Pulmonary artery endothelial cell (primary cell): ENCODE measurements at places on chromosomes 4 and X. TPM values are rescaled to one million over a fixed set of nuclear protein-coding genes. Genes with fewer than 3 reads are reported as not detected.

DNA sequence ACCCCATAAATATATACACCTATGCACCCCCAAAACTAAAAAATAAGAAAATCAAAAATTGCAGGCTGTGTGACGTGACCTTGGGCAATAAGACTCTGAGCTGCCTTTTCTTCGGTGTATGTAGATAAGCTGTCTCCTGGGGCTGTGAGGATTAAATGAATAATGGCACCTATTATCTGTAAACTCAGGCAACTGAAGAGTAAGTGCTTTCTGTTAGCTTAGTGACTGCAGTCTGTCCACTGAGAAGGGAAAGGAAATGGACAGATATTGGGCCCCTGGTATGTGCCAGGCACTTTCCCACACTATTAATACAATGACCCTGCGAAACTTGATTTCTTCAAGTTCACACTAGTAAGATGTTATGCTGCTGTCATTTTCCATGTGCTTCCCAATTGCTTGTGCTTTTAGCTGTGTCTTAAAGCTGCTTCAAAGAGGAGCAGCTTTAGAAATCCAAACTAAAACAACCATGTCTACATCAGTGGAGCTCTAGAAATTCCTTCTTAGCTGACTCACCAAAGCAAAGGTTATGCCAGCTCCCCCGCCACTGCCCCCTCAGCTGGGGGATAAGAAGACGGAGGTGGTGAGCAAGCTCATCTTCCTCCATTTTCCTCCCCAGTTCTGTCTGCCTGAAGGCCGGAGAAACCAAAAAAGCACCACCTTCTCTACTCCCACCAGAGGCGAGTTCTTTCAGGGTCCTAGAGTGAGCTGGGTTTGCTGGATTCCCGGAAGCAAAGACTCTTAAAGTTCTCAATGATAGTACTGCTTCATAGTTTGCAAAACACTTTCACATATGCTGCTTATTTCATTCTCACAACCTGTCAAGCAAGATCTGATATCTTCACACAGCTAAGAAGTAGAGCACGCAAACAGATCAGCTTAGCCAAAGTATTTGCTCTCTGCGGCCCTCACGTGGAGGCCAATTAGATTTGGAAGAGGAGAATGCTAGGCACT lies 8.8 kb upstream of the DGAT2L6 start:
- no peak for DNase-seq

GRCh38 chr4:57442831-57443291 lies 332.7 kb upstream of the IGFBP7 start:
- DNase-seq: no peak

RHOXF2 gene
- total RNA-seq: not detected in 2 replicates

- no peak for DNase-seq
Measured at GRCh38 chr4:61953386-61953785, 753.3 kb downstream of the ADGRL3 start.

MAGEB17 gene
- not detected in 2 replicates for total RNA-seq

DNA sequence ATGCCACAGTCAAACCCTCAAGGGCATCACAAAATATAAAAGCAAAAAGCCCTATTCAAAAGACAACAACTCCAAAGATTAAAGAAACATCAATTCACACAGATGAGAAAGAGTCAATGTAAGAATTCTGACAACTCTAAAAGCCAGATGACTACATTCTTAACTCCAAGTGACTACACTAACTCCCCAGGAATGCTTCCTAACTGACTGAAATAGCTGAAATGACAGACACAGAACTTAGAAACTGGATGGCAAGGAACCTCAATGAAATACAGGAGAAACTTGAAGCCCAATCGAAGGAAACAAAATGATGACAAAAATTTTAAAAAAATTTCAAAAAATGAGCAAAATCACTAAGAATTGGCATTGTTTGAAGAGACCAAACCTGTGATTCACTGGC lies 1047.6 kb upstream of the PCDH10 start:
- no peak for DNase-seq

KIT gene
- 35.8 and 41.7 TPM in 2 replicates for total RNA-seq

DNA sequence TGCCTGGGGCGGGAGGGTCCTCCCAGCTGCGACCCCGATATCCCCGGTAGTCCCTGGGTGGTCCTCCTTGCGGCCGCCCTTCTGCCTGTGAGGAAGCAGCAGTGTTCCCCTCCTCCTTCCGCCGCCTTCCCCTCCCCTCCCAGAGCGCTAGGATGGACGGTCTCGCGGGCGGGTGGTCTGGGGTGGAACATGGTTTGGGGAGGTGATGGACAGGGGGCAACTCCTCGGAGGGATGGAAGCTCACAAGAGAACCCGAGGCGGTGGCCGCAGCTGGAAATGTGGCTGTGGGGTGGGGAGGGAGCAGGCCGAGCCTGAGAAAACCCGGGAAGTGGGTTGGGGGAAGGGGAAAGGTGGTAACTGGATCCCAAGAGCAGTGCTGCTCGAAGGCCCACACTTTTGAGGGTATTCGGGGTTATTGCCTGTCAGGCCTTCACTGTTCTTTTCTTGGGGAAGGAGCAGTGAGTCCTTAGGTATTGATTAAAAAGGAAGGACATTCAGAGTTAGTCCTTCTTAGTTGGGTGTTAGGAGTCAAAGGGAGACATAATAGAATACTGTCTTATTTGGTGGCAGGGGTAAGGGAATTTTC lies 581 bp downstream of the UBE2K start:
- DNase-seq: no peak

GRCh38 chr4:97144199-97144598 lies 999.1 kb downstream of the STPG2 start:
- DNase-seq: no peak

HMGB3 gene
- 33.2 and 40.7 TPM in 2 replicates for total RNA-seq

GRCh38 chrX:112865464-112866025 lies 24.9 kb upstream of the AMOT start:
- DNase-seq: no peak

- DNase-seq: no peak
Measured at GRCh38 chr4:74374561-74375327, 9.8 kb downstream of the EREG start.

- no peak for DNase-seq
Measured at GRCh38 chr4:102430461-102430910, 70.7 kb upstream of the NFKB1 start.

- DNase-seq: no peak
Measured at GRCh38 chrX:64894454-64895038, 81.7 kb downstream of the ZC4H2 start.

PPP2R3B gene
- 18.7 and 22.4 TPM in 2 replicates for total RNA-seq

GAGE12H gene
- total RNA-seq: not detected in 2 replicates

DNA sequence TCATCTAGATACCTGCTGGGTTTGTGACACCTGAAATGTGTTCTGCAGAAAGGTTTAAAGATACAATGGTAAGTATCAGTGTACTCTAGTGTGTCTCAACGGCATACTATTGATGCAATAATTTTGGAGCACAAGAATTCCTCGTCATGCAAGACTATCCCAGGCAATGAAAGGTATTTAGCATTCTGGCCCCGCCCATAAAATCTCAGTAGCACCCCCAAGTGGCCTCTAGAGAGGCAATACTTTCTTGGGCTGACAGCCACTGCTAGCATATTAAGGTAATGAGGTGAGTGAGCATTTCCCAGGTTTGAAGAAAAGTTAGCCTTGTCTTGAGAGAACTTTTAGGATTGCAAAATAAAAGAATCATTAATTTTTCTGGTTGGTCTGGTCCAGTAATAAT lies 24.0 kb downstream of the TAB3 start:
- DNase-seq: no peak

ABCG2 gene
- total RNA-seq: 4.5 and 11.9 TPM in 2 replicates

ASB5 gene
- total RNA-seq: not detected in 2 replicates

- no peak for DNase-seq
Measured at GRCh38 chr4:46505131-46505530, 115.2 kb upstream of the GABRA2 start.

DNA sequence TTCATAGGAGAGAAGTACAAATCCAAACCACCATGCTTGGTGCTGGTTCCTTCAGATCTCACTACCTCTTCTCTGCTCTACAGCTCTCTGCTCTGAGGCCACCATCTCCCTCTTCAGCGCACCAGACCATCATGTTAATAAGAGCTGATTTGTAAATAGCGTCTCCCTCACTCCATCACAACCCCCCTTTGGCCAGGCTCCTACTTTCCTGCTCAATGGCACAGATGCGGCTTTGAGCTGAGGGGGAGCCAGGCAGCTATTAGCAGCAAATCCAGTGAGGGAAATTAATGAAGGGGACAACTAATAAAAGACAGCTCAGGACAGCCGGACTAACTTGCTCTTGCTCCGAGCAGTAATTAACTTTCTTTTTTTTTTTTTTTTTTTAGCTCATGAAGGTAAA lies 13.1 kb downstream of the NEUROG2 start:
- no peak for DNase-seq

DNA sequence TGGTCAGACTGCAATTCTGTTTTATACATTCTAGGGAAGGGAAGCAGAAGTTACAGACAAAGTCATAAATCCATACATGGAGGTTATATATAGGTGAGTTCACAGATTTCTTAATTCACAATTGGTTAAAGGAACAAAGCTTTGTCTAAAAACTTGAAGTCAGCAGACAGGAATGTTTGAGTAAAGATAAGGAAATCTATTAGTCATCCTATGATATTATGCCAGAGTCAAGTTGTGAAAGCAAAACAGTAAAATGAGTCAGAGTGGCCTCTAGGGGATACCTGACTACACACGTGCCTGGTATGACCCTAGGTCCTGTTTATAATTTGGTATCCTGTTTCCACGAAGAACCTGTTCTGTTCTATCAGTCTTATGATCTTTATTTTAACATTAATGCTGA lies 31.5 kb downstream of the ACTRT1 start:
- peak; percentile 75 for DNase-seq

GRCh38 chrX:136130931-136131833 lies 16.2 kb upstream of the FHL1 start:
- no peak for DNase-seq

ITGB1BP2 gene
- total RNA-seq: 0.46 and 1.4 TPM in 2 replicates

XK gene
- under 0.01 TPM in 2 replicates for total RNA-seq

CLDN34 gene
- total RNA-seq: 0.07 and 0.26 TPM in 2 replicates

DNA sequence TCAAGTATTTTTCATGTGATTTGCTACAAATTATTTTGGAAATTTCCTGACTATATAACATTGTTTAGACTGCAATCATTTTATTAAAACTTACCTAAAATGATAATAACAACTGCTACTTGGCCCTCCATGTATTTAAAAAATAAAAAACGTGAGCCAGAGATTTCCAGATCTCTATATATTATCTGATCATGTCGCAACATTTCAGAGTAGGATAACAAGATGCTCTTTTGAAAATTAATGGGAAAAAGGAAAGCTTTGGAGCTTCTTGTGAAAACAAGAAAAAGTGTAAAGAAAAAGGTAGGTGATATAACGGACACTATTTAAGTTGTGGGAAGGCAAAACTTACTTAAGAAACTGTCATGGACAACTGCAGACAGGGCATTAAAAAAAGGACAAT lies 14.9 kb upstream of the MAB21L2 start:
- DNase-seq: no peak

GAGE12D gene
- not detected in 2 replicates for total RNA-seq

- DNase-seq: no peak
Measured at GRCh38 chrX:153820601-153821000, 9.7 kb downstream of the PDZD4 start.

DNA sequence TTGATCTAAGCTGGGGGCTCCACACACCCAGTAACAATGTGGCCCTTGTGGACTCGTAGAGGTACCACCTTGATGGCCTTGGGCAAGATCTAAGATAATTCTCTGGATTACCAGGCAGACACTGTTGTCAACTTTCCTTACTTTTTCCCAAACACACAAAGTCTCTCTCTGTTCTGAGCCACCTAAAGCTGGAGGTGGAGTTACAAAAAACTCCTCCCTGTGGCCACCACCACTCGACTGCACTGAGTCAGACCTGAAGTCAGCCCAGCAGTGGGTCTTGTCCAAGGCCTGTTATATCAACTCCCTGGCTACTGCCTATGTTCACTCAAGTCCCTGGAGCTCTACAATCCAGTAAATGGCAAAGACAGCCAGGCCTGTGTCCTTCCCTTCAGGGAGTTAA lies 70.1 kb upstream of the TECRL start:
- DNase-seq: no peak

HS3ST1 gene
- total RNA-seq: 2.5 and 5.3 TPM in 2 replicates

- no peak for DNase-seq
Measured at GRCh38 chr4:106687026-106687425, 318.4 kb upstream of the GIMD1 start.

PSAPL1 gene
- total RNA-seq: not detected in 2 replicates

DNA sequence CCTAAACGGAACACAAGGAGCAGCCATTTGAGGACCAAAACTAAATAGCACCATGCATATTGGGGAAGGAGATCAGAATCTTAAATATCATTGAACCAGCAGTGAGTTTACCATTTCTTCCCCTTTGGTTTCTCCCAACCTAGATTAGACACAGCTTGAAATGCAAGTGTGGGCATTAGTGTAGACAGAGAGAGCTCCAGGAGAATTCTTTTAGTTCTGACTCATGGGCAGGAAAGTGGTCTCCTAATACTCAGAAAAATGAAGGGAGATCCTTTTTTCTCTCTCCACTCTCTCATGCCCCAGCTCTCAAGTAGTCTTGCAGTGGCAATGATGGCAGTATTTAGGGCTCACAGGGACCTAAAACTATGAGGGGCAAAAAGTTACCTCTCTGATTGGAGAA lies 567.9 kb downstream of the INPP4B start:
- DNase-seq: no peak

- no peak for DNase-seq
Measured at GRCh38 chrX:115054876-115055275, 37.5 kb upstream of the IL13RA2 start.

DNA sequence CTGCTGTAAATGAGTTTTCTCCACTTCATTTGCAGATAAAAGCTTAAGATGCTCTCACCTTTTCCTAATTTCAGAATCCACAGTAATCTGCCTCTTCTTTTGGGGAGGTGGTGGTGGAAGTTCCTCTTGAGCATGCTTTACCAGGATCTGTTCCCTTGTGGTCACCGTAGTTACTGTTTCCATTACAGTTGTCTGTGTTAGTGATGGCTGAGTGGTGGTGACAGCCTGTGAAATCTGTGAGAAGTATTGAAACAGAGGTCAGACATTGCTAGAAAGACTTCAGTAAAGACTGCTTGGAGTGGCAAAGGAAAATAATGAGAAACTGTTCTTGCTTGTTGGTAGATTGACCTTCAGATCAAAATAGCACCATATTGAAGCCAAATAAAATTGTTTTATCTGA lies 666.2 kb downstream of the DMD start:
- no peak for DNase-seq

GAGE12F gene
- not detected in 2 replicates for total RNA-seq

- DNase-seq: no peak
Measured at GRCh38 chr4:7189066-7189465, 3.3 kb upstream of the SORCS2 start.

SHOX gene
- not detected in 2 replicates for total RNA-seq

DNA sequence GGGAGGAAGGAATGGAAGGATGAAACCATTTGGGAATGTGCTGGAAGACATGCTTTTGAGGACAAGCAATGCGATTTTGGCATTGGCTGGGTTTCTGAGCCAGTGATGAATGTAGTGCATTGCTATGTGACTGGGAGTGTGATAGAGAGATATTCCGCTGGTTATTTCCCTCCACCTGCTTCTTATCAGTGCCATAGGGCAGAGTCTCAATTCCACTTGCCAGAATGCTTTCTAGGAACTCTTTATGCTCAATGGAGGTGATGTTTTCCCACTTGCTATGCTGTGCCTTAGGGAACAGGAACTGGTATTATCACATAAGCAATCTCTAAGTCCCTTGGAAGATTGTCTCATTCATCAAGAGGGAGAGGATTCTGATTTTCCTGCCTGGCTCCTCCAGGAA lies 28.0 kb downstream of the TBL1X start:
- no peak for DNase-seq

GRCh38 chr4:23364167-23364566 lies 525.7 kb downstream of the PPARGC1A start:
- DNase-seq: no peak

GRCh38 chr4:52098618-52099017 lies 47.5 kb downstream of the SPATA18 start:
- no peak for DNase-seq
